ENCODE measurements at places on chromosomes 2 and 18.

- DNase-seq = peak; percentile 10
Measured at GRCh38 chr2:7725171-7725849, 808.1 kb downstream of the RNF144A start.

- no peak for DNase-seq
Measured at GRCh38 chr18:22789600-22789999, 143.5 kb upstream of the RBBP8 start.

DNA sequence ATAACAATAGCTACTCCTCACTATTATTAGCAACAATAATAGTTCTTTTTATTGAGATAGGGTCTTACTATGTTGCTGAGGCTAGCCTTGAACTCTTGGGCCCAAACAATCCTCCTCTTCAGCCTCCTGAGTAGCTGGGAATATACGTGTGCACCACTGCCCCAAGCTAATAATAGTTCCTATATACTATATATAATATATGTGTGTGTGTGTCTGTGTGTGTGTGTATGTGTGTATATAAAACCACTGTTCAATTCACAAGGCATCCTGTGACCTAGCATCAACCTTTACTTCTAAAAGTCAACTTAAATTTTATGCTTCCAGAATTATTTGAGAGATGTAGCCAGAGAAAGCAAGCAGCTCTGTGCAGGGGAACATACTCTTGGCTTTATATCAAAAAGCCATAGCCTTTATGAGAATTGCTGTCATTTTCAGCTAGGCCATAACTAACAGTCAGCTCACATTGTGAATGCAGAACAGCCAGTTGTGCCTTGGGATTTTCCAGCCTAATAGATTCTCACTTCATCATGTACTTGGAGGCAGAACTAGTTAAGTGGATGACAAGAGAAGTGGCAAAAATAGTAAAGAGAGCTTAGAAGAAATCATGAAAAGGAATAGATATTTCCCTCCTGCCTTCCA, 665.5 kb downstream of the NYAP2 start:
- no peak for DNase-seq

- DNase-seq = no peak
Measured at GRCh38 chr18:36467614-36468013, 170.1 kb downstream of the FHOD3 start.

DNA sequence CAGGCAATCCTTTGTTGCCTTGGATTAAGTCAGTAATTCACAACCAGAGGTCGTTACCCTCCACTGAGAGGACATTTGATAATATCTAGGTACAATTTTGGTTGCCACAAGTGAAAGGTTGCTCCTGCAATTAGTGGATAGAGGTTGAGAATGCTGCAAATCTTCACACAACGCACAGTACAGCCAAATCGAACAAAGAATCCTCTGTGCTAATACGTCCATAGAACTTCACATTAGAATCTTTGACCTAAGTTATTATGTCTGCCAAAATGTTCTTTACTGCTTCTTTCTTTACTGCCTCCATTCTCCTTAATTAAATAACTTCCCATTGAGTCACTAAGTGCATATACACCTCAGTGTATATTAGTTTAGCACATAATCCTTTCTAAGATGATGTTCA, 879.5 kb downstream of the TRIB2 start:
- no peak for DNase-seq

DNA sequence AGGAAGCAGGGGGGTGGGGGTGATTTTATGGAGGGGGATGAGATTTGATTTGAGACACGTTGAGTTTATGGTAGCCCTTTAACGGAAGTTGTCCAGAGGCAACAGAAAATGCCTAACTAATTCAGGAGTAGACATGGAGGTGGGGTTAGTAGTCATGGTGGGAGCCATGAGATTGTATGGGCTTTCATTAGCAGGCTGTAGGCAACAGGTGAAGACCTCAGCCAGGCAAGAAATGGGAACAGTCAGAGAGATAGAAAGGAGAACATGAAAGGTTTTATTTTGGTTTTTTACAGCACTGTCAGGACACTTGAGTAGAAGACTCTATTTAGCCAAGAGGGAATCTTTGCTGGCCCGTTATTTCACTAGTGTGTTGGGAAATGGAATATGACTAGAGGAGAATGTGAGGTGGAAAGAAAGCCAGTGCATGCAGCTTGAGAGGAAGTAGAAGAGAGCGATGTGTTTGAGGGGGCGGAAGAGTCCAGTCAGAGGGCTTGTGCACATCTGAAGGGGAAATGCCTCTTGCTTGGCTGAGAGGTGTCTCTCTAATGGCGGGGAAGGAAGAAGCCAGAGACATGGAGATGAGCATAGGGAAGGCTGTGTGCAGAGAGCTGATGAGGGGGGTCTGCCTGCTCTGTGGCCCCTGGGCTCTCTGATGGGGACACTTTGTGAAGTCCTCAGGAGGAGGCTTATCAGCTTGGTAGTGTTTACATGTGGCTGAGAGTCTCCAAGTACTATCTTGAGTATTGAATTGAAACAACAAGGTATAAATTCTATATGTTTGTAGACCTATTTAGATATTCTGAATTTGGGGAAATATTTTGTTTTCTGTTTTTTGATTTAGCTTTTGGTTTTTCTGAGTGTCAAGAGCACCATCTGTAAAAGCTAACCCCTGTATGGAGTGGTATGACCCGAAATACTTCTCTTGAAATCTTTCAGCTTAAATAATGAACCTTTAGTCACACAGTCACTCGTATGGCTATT, 66.9 kb upstream of the ITM2C start:
- DNase-seq = no peak

GRCh38 chr18:62607708-62608428, 85.0 kb downstream of the ZCCHC2 start:
- DNase-seq = no peak

- no peak for DNase-seq
Measured at GRCh38 chr18:37570336-37570930, 4.8 kb upstream of the CELF4 start.

GRCh38 chr2:192230889-192231453, 36.2 kb upstream of the TMEFF2 start:
- no peak for DNase-seq

DNA sequence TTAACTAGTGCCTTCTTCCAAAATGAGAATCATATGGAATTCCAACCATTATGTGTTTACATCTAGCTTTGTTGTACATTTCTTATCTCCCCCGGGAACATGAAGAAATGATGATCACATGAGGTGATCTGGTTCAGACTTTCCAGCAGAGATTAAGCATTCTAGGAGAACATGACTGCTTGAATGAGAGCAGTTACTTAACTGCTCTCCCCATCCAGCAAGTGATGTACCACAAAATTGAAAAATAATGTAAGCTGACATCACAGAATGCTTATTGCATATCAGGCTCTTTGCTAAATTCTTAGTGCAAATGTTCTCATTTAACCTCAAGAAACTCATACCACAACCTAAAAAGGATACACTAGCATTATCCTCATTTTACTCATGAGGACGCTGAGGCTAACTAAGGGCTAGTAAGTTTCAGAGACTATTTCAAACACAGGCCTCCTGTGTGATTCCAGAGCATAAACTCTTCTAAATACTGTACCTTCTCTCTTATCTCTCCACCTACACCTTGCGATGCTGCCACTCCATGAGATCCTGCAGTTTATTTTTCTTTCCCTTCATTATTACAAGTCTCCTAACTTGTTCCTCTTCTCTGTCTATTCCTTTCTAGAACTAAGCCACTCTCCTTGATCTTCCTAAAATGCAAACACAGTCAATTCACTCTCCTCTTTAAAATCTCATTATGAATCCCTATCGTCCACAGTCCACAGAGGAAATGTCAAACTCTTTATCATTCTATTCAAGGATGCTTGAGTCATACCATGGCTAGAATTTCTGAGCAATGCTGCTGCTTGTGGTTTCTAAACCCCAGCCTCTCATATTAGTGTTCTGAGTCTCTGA, 1224.8 kb upstream of the ZEB2 start:
- no peak for DNase-seq

- no peak for DNase-seq
Measured at GRCh38 chr2:51085420-51086068, 53.6 kb upstream of the NRXN1 start.

- no peak for DNase-seq
Measured at GRCh38 chr2:18346344-18346743, 214.1 kb downstream of the RDH14 start.

DNA sequence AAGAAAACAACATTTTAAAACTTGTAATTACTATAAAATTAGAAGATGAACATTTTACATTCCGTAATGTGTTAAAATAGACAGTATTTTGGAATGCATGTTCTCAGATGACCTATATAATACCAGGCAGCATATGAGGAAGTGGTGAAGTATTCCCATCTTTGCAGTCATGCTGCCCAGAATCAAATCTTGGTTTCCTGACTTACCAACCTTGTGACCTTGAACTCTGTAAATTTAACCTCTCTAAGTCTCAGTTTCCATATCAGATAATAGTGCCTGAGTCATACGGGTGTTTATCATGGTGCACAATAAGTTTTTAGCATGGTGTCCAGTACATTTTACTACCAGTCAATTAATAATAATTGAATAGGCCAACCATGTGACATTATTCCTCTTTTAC, 7.3 kb upstream of the GALM start:
- no peak for DNase-seq

DNA sequence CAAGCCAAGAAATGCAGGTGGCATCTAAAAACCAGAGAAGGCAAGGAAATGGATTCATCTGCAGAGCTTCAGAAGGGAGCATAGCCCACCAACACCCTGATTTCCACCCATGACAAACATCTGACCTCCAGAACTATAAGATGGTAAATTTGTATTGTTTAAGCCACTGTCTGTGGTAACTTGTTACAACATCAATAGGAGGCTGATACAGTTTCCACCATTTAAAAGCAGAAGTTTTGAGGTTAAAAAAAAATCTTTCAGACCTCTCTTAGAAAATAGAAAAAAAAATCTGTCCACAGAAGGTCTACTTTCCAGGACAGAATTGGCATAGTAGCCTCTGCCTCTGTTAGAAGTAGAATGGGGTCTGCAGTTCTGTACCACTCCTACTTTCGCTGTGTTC, 37.2 kb downstream of the SLC40A1 start:
- DNase-seq = no peak

DNA sequence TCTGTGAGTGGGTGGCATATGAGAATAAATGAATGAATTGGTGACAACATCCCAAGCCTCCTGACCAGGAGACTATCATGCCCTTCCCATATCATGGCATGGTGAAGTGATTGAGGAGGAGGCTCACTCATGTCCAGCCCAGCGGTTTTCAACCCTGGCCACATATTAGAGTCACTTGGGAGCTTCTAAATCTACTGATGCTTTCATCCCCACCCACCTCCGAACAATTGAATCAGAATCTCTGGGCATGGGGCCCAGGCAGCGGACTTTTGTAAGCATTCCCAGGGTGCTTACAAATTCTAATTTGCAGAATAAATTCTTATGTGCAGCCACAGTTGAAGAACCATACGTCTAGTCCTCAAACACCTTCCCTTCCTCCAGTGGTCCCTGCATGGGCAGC, 81.7 kb upstream of the SEC11C start:
- DNase-seq = no peak

DNA sequence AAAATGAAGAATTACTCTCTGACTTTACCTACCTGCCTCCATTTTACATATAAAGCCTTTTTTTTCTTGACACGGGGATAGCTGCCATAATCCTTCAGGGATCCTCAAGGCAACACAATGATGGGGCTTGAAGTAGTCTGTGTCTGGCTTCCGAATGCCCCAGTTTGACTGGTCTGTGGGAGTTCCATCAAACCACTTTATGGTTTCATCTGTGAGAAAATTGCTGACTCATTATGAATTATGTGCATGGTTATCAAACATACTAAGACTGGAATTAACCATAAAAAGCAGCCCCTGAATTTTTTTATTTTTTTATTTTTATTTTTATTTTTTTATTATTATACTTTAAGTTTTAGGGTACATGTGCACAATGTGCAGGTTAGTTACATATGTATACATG, 117.5 kb downstream of the PLA2R1 start:
- DNase-seq = no peak

- no peak for DNase-seq
Measured at GRCh38 chr2:128304715-128305554, 13.7 kb downstream of the HS6ST1 start.

DNA sequence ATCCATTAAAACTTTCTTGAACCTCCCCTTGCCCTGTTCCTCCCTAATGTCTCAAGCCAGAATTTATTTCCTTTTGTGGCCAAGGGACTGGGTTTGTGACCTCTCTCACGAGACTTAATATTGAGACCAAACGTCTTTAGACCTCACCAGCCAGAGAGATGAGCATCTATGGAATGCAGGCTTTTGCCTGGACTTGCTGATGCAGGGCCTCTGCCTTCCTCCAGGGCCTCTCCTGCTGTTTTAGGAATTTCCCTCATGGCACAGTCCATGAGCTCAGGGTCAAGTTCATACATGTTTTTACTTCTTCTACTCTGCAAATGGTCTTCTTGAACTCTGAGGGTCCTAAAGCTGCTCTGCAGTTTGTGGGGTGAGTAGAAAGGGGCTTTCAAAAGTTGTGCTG, 22.3 kb downstream of the IL1B start:
- no peak for DNase-seq

DNA sequence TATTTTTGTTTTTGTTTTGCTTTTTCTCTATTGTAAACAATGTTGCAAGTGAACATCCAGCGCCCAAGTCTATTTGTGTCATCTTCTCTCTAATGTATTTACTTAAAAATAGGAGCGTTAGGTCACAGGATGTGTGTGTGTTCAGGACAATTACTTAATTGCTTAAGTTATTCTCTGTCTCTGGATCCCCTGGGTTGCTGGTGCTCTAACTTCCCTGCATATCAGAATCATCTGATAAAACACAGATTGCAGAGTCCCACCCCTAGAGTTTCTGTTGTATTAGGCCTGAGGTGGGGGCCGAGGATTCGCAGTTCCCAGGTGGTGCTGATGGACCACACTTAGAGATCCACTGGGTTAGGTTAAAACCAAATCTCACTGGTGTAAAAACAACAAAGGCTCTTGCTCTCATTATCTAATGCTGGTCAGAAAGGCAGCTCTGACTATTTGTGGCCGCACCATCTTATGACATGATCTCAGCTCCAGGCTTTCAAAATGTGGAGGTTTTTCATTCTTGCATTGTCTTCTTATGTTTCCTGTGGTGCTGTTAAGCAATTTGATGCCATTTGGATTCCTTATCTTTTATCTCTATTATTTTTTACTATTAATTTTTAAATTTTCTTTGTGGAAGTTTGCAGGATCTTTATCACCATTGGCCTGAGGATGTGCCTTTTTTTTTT, 87.7 kb downstream of the CLIP4 start:
- DNase-seq = no peak

- DNase-seq = no peak
Measured at GRCh38 chr2:221285148-221285547, 287.0 kb downstream of the EPHA4 start.

DNA sequence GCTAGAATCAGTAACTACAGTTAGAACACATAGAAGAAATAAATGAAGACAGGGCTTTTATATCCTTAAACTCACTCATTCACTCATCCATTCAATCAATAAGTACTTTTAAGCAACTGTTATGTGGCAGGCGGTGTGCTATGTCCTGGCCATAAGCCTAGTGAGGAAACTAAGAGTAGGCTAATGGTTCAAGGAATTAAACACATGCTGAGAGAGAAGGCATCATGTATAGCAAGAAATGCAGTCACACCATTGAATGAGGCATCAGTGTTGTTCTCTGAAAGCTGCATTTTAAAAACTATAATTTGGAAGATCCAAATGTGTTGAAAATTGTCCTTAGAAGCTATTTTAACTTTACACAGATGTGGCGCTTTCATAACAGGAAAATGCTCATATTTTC, 86.5 kb upstream of the DTNA start:
- DNase-seq = no peak

- DNase-seq = no peak
Measured at GRCh38 chr2:53438100-53438499, 329.5 kb upstream of the CHAC2 start.

- peak; percentile 5 for DNase-seq
Measured at GRCh38 chr2:17160594-17160993, 357.6 kb downstream of the RAD51AP2 start.

GRCh38 chr2:3280683-3281520, 96.7 kb downstream of the EIPR1 start:
- no peak for DNase-seq

Measured in RPMI8226 (cell line).